ENCODE measurements at places on chromosomes 7 and 10. TPM values are rescaled to one million over a fixed set of nuclear protein-coding genes. Genes with fewer than 3 reads are reported as not detected.

DNA sequence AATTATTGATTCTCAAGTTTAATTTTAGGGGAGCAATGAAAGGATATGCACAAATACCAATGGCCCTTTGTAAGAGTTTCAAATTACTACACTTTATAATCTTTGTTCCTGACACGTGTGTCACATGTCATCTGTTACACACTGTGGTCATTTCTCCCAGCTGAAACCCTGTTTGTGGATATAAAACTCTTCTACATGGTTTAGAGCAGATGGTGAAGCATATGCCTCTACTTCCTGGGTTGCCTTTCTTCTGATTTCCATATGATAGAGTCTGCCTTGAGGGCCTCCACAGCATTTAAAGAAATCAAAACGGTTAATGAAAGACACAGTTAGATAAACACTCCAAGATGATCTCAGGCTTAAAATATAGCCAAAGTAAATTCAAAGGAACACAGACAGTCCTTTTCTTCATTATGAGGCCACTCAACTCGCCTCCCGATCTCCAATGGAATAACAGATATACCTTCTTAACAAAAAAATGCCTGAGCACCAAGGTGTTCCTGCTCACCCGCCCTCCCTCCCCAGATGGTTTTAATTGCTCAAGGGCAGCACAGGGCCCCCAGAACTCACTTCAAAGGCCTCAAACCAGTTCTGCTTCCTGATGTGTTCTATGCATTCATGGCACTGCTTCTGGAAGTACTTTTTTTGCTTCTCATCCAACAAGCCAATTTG is 75.0 kb downstream of the CPVL start:
- no peaks in the 10 kb centered on the region for H3K27me3 ChIP-seq
- no peaks in the 10 kb centered on the region for H3K4me1 ChIP-seq
- no peaks in the 10 kb centered on the region for H3K36me3 ChIP-seq

GRCh38 chr10:84337199-84337598 is 8.8 kb downstream of the CCSER2 start:
- no peak overlapping the region for H3K27ac ChIP-seq
- H3K27me3 ChIP-seq, result no peaks in the 10 kb centered on the region
- no peak for DNase-seq
- H3K4me3 ChIP-seq, result no peak overlapping the region

- H3K27me3 ChIP-seq, result no peaks in the 10 kb centered on the region
- H3K27ac ChIP-seq, result no peak overlapping the region
- no peaks in the 10 kb centered on the region for H3K36me3 ChIP-seq
Observed at GRCh38 chr10:43082746-43083145, 5.9 kb downstream of the RET start.

GRCh38 chr7:18357691-18358090 is 137.9 kb upstream of the HDAC9 start:
- no peaks in the 10 kb centered on the region for H3K4me1 ChIP-seq
- no peaks in the 10 kb centered on the region for H3K27me3 ChIP-seq
- no peaks in the 10 kb centered on the region for H3K36me3 ChIP-seq
- DNase-seq, result no peak

- H3K27me3 ChIP-seq, result no peaks in the 10 kb centered on the region
- peaks cover 3% of the 10 kb centered on the region for H3K36me3 ChIP-seq
- no peak overlapping the region for H3K4me3 ChIP-seq
- H3K27ac ChIP-seq, result no peak overlapping the region
Observed at GRCh38 chr7:6422926-6423632, 24.7 kb downstream of the DAGLB start.

Gene TRUB1
- 28.4 TPM for total RNA-seq

Gene CFTR
- not detected for total RNA-seq

Gene PRPS1L1
- not detected for total RNA-seq

Measured in tibial nerve (tissue), 4 donors.